ENCODE measurements at places on chromosomes 1 and 21.

GRCh38 chr1:227357927-227358302 is 39.6 kb upstream of the CDC42BPA start:
- DNase-seq: no peak

GRCh38 chr1:173328961-173329360 is 121.8 kb upstream of the TNFSF4 start:
- DNase-seq: no peak

- no peak for DNase-seq
Observed at GRCh38 chr1:39666772-39667171, 5.1 kb downstream of the NT5C1A start.

DNA sequence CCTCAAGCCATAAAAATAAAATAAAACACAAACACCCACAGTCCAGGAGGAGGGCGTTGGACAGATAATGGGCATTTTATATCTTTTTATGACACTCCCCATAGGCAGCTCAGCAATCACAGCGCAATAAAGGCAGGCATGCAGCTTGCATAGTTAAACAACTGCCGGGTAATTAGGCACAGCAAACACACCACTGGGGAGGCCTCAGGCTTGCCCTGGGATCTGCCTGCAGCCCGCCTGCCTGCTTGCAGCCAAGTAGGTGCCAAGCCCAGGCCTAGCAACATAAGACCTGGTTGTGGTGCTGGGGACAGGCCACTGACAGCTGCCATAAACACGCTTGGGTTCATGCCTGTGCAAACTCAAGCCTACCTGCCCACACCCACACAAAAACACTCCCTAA is 54.2 kb downstream of the DMAP1 start:
- no peak for DNase-seq

DNA sequence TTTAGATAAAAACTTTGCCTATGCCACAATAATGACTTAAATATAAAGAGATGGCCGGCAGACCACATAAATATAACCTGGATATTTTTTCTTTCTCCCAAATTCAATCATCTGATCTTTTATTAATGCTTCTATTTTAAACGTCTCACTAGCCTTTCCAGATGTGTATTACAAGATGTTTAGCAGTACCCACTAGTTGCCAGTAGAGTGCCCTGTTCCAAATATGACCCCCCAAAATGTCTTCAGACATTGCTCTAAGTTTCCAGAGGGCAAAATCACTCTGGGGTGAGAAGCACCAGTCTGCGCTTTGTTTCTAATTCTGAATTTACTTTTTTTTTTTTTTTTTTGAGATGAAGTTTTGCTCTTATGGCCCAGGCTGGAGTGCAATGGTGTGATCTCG is 268.1 kb downstream of the GRIK1 start:
- DNase-seq: no peak

GRCh38 chr21:33155005-33155404 is 74.7 kb upstream of the IFNAR2 start:
- DNase-seq: no peak

DNA sequence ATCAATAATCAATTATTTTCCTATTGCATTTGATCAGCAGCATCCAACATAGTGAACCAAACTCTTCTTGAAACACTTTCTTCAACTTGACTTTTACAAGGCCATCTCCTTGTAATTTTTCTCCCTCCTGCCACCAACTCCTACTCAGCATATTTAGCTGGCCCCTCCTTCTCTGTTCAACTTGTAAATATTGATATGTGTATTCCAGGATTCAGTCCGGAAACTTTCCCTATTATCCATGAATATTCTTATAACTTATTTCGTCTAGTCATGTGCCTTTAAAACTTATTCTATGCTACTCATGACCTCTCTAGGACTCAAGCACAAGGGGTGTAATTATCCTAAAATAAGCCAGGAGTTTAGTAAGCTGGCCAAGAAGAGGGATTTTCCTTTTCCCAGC is 52.9 kb downstream of the ZNF697 start:
- DNase-seq: no peak

GRCh38 chr21:21084179-21084578 is 86.0 kb downstream of the NCAM2 start:
- peak; percentile 38 for DNase-seq

Data from fibroblast of skin of right biceps (primary cell).